HCT116 (cell line): ENCODE measurements at places on chromosomes 1 and 21.

GRCh38 chr1:33724348-33724747 is 139.5 kb upstream of the HMGB4 start:
- DNase-seq: no peak

DNA sequence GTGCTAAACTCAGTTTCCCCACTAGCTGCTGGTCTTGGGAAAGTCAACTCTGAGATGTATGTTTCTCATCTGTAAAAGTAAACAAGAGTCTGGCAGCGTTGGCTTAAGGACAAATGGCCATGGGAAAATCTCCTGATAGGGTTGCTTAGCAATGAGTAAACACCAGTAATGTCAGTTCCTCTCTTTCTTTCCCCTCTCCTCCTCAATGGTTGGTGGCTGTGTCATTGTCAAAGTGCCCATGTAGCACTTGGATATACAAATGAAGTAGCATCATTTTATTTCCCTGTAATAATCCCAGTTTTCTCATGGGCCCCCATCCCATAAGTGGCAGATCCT is 2.2 kb upstream of the FYB2 start:
- DNase-seq: no peak

GRCh38 chr1:6098303-6099215 is 52.9 kb downstream of the KCNAB2 start:
- DNase-seq: no peak

DNA sequence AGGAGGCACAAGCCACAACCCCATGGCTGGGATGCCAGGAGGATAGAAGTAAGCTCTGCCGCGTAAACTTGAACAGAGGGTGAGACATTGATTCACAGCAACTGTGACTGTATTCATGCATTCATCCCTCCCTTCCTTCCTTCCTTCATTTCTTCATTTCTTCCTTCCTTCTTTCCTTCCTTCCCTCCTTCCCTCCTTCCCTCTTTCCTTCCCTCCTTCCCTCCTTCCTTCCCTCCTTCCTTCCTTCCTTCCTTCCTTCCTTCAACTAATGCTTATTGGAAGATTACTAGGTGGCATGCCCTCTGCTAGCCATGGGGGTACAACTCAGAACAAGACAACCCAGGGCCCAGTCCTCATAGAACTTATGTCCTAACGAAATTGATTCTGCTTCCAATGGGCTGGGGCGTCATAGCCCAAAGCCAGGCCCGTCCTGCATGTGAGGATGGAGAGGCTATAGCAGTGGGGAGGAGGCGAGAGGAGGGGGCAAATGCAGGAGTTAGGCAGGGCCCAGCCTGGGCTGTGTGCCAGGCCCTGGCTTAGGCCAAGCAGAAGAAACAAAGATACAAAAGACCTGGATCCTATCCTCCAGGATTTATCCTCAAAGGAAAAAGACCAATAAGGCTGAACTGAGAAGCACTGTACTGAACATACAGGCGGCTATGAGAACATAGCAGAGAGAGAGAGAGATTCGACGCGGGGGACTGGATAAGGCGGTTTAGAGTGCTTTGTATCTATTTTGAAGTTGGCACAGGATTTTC is 24.4 kb upstream of the PAXBP1 start:
- no peak for DNase-seq

DNA sequence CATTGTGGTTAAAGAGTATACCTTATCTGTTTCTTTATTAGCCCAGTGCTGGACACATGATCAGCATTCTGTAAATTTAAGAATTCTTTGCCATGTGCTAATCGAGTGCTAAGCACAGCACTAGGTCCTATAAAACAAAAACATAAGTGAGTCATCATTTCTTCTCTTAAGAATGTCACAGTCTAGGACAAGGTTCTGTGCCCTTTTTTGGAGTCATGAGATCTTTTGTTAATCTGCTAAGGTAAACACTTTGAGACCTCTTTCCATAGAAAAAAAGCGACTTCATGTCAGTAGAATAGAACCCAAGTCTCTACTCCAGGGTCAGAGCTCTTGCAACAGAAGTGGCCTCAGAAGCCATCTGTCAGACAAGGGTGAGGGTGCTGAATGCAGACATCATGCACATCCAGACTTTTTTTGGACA is 70.0 kb upstream of the NFIA start:
- no peak for DNase-seq

- no peak for DNase-seq
These were observed 1.7 kb upstream of the FAM89A start for GRCh38 chr1:231041719-231042261.

DNA sequence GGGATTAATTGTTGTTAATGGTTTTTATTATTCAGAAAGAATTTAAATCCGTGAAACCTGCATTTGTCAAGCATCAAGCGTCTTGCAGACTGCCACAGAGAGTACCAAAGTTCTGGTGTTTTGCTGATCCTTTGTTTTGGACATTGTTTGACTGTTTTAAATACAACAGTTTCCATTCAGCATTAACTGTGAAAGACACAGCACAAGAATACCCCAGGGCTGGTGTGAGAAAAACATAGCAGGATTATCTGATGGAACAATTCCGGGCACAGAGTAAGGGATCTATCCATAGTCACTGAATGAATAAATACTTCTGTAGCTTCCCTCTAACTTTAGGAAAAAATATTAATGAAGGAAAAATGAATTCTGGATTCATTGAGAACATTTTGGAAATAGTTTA is 202.3 kb downstream of the LTN1 start:
- no peak for DNase-seq

DNA sequence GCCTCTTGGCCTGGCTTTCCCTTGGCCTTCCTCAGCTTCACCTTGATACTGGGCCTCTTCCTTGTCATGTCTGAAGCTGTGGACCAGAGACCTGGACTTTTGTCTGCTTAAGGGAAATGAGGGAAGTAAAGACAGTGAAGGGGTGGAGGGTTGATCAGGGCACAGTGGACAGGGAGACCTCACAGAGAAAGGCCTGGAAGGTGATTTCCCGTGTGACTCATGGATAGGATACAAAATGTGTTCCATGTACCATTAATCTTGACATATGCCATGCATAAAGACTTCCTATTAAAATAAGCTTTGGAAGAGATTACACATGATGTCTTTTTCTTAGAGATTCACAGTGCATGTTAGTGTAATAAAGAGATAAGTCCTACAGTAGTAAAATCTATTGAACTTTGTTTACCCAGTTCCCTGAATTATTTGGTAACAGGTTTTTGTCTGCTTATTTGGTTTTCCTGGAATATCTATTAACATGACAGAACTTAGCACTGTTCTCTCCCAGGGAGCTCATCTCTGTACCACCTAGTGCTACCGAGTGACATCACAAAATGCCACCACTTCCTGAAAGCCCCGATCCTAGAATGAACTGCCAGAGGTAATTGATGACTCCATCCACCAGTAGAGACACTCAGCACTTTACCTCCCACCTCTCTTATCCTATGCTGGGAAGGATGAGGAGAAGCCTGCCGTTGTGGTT is 22.2 kb downstream of the UBE2T start:
- DNase-seq: no peak

- no peak for DNase-seq
These were observed 433.1 kb downstream of the NPHP4 start for GRCh38 chr1:5559078-5559477.

GRCh38 chr1:172663732-172664131 is 4.8 kb downstream of the FASLG start:
- DNase-seq: no peak
